ENCODE measurements at places on chromosomes 6 and 20.

GRCh38 chr6:82144852-82145340, 102.6 kb downstream of the IBTK start:
- no peak for DNase-seq

DNA sequence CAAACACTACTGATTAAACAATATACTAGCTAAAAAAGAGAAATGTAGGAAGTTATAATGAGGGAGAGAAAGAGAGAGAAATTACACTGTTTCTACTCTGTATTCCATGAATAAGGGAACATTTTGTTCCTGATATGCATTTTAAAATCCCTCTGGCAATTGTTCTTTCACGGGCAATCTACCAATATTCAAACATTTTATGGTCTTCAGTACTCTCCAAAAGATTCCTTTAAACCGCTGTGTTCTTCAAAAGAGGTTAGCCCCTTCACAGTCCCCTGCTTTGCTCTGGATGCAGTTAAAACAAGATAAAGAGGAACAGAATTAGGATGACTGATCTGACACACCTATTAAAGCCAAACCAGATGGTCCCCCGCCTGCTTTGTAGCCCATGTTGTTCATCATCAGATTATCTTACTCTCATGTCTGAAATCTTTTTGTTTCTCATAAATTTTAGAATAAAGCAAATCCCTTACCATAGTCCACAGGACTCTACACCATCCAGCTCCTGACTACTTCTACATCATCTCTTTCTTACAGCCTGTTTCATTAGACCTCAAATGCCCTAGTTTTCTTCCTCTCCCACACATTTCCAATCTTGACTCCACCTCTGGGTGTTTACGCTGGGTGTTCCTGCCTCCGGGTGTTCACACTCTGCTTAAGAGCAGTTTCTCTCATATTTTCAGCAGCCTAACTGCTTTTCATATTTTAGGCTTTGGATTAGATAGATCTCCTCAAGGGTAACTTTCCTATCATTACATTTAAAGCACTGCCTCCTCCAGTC, 399.7 kb downstream of the COL12A1 start:
- DNase-seq = no peak

DNA sequence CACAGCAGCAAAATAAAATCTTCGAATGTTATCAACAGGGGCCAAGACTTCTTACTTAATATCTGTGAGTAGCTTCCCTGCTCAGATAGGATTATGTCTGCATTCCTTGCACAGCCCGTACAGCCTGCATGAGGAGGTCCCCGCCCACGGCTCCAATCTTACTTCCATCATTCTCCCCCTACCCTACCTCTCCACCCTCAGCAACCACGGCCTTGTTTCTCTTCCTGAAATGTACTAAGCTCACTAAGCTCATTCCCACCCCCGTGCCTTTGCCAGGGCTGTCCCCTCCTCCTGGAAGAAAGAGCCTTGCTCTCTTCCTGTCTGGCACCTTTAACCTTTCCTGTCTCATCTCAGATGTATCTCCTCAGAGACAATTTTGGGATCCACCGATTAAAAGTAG, 120.4 kb downstream of the BCAS1 start:
- DNase-seq = no peak

DNA sequence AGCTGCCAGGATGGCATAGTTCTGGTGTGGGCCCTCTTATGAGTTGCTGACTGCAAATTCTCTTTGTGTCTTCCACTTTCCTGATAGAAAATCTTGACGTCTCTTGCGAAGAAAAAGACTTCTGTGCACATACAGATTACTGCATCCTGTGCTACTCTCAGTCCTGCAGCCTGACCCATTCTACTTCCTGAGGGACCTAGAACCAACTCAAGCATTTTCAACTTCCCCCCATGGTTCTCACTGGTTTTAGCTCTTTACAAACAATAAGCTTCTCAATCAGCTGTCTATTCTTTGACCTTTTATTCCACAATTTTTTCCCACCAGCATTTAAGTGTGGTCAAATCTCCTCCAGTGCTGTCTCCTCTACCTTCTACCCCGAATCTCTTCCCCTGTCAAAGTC, 13.4 kb upstream of the KLHL32 start:
- no peak for DNase-seq

- DNase-seq = no peak
Observed at GRCh38 chr20:35275741-35276251, 2.1 kb downstream of the MMP24OS start.

DNA sequence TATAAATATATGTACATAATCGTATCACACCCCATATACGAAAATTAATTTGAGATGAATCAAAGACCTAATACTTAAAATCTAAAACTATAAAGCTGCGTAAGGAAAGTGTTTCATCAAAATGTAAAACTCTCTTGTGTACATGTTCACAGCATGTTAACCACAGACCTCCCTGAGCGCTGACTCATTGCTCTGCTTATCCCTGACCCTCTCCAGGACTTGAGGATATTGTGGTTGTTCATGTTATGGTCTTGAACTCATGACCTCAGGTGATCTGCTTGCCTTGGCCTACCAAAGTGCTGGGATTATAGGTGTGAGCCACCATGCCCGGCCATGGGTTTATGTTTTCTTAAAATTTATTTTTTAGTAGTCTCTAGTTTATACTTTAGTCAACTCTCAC, 14.2 kb downstream of the FAM83B start:
- no peak for DNase-seq

- peak; percentile 54 for DNase-seq
Observed at GRCh38 chr6:156780102-156780641, 3.0 kb downstream of the ARID1B start.

GRCh38 chr6:47890326-47890875, 108.6 kb downstream of the OPN5 start:
- DNase-seq = no peak

- no peak for DNase-seq
Observed at GRCh38 chr20:46230801-46231282, 77.5 kb downstream of the CDH22 start.

- no peak for DNase-seq
Observed at GRCh38 chr6:38346291-38347079, 293.2 kb downstream of the BTBD9 start.

DNA sequence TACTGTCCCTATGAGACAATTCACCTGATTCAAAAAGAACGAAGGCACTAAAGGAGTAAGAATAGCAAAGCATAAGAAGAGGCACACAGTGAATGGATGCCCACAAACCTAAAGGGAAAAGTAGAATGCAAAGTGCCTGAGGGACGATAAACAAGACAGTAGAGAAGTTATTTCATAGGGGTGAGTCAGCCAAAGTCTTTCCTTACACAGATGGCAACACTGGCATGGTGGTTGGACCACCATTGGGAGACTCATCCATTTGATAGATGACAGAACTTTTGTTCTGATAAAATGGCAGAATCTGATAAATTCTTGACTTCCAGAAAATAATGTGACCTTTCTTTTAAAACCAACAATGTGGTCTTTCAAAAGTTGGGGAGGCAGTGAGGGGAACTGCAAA, 148.1 kb upstream of the HDAC2 start:
- no peak for DNase-seq

- no peak for DNase-seq
Observed at GRCh38 chr6:143176090-143177021, 115.7 kb downstream of the AIG1 start.

GRCh38 chr20:40896814-40897700, 131.6 kb upstream of the TOP1 start:
- DNase-seq = no peak

- DNase-seq = no peak
Observed at GRCh38 chr6:80098392-80098791, 8.1 kb upstream of the BCKDHB start.

- DNase-seq = no peak
Observed at GRCh38 chr6:56459030-56459805, 183.5 kb downstream of the DST start.

DNA sequence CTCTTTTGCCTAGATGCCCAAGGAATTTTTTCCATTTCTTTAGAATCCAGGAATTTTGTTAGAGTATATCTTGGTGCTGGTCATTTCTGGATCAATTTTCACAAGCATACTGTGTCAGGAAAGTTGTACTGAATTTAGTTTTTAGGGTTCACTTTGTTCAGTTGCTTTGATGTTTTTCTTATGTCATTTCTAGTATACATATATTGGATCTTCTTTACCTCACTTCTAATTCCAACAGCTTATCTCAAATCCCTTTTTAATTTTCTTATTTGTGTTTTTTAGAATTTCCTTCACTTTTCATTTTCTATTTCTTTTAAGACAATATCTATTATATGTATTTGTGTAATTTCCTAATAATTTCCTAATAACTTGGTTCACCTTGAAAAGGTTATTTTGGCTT, 281.0 kb upstream of the AGPAT4 start:
- DNase-seq = no peak

GRCh38 chr6:130412556-130413290, 46.9 kb downstream of the TMEM200A start:
- DNase-seq = no peak

GRCh38 chr6:158564243-158565121, 4.6 kb downstream of the TMEM181 start:
- no peak for DNase-seq

- DNase-seq = no peak
Observed at GRCh38 chr20:56664796-56665195, 35.7 kb downstream of the TFAP2C start.

DNA sequence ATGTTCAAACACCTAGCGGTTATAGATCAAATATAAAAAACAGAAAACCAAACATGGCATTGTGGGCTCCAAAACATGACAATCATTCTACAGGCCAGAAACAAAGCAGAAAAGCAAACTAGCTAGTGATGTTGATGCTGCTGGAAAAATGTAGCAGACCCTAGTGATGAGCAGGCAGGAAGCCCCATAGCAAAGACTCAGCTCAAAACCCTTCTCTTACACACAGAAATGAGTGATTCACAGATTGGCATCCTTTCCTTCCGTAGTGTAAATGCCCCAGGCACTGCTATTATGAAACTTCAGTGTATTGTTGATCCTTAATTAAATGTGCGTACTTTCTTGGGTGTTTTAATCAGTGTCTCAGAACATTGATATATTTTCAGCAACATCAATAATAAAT, 425.1 kb downstream of the UTRN start:
- no peak for DNase-seq

DNA sequence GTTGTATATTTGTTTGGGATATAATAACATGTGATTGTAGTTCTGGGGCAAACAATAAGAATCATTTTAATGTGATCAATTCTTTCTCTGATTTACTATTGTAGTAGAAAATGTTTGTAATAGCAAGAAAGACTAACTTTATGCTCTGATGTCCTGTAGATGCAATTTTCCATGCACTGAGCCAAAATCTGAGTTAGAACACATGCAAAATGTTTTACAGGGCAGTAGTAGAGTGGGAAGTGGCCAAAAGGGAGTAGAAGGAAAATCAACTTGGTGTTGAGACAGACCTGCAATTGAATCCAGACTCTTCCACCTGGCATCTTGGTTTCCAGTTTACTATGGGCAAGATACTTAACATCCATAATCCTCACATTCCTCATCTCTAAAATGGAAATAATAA, 93.5 kb upstream of the BMP5 start:
- no peak for DNase-seq

DNA sequence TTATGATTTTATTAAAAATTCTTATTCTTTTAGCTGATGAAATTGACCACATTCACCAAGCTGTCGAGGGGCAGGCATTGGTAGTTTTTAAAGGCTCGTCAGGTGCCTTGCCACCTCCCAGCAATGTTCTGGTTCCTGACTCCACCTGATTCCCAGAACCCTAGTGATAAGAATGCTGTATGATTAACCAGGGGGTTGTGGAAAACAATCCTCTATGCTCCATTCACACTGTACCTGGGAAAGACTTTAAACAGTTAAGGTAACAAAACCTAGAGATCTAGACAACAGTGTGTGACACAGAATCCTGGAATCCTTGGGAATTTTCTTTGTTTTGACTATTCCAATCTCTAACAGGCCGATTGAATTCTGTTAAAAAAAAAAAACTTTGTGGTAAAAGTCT, 165.7 kb upstream of the OLIG3 start:
- DNase-seq = no peak

DNA sequence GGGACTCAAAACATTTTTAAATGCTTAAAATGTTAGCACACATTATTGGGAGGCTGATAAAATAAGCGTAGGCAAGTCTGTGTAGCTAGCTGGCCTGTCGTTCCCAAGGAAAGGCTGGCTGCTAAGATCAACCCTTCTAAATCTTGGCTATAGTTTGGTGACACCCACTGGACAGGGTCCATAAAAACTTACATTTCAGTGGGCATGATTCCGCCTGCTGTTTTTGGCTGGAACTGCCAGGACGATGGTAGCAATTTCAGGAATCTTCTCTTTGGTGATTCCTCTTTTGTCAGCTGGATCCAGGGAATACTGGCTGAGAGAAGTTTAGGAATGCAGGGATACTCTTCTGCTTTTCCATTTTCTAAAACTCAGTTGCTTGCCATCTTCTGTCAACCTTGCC, 162.2 kb downstream of the NKAIN2 start:
- DNase-seq = peak; percentile 59

- no peak for DNase-seq
Observed at GRCh38 chr6:8335381-8335780, 100.0 kb downstream of the SLC35B3 start.

GRCh38 chr6:87965806-87966205, 81.8 kb upstream of the SPACA1 start:
- DNase-seq = no peak
